Kidney (tissue), 22 donors: ENCODE measurements at places on chromosomes 2 and 18.

DNA sequence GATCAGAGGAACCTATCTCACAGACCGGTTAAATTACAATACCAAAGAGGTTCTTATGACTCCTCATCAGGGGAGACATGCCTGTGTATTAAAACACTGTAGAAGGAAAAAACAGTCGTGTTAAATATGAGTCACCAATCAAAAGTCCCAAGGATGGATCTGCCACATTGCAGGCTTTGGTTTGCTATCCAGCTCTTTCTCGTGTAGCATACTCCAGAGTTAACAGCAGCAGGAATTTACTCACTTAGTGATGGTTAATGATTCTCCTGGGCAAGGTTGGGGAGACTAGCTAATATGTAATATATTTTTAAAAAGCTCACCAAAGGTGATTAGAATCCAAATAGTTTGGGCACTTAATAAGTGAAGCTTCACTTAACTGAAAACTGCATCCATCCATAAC is 109.7 kb downstream of the MBD5 start:
- H3K4me3 ChIP-seq: no peak overlapping the region
- H3K27ac ChIP-seq: no peak overlapping the region
- DNase-seq: no peak
- no peaks in the 10 kb centered on the region for H3K4me1 ChIP-seq
- no peaks in the 10 kb centered on the region for H3K27me3 ChIP-seq
- H3K36me3 ChIP-seq: no peaks in the 10 kb centered on the region

GRCh38 chr18:47871288-47871687 is 59.2 kb downstream of the SMAD2 start:
- DNase-seq: no peak
- no peak overlapping the region for H3K4me3 ChIP-seq
- H3K36me3 ChIP-seq: peaks cover 8% of the 10 kb centered on the region
- no peaks in the 10 kb centered on the region for H3K27me3 ChIP-seq
- H3K4me1 ChIP-seq: no peaks in the 10 kb centered on the region
- no peak overlapping the region for H3K27ac ChIP-seq

DNA sequence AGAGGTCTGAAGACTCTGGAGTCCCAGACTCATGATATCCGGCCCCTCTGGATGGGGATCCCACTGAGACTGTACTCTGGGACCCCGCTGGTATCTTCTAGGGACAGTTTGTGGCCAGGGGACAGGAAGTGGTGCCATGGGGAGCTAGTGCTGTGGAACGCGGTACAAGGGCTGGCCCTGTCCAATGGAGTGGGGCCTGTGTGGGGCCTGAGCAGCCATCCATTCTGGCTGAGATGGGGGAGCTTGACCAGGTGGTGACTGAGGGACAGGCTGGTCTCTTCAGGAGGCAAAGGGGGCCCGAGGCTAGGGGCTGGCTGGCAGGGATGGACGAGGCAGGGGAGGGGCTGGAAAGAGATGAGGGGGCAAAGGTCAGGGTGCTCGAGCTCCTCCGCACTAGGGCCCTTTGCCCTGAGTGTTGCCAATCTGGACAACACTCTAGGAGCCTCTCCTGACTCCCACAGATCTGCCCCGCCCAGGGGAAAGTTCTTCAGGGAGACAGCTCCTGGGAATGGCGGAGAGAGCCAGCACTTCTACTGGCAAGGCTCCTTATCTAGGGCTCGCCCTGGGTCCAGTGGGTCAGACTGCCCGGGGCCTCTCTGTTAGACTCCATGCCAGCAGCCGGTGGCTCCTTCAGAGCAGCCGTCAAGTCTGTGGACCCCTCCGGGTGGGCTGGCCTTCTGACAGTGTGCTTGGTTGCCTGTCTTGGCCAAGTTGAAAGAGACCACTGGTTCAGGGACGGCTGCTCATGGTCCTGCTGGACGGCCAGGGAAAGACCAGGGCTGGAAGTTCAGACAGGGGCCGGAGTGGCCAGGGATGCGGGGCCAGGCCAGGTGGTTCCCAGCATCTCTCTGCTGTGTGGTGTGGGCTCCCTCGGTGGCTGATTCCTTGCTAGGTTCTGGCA is 12.3 kb downstream of the MALL start:
- no peaks in the 10 kb centered on the region for H3K36me3 ChIP-seq
- no peaks in the 10 kb centered on the region for H3K27me3 ChIP-seq
- no peak overlapping the region for H3K27ac ChIP-seq
- H3K4me1 ChIP-seq: peaks cover 21% of the 10 kb centered on the region

GRCh38 chr2:866009-866680 is 84.5 kb upstream of the SNTG2 start:
- no peaks in the 10 kb centered on the region for H3K4me1 ChIP-seq
- no peak overlapping the region for H3K27ac ChIP-seq
- no peaks in the 10 kb centered on the region for H3K27me3 ChIP-seq
- no peak overlapping the region for H3K4me3 ChIP-seq
